Fibroblast of skin of right quadriceps (primary cell): ENCODE measurements at places on chromosomes 12 and 14.

GRCh38 chr14:86038387-86039042, 508.6 kb downstream of the FLRT2 start:
- peak; percentile 57 for DNase-seq

DNA sequence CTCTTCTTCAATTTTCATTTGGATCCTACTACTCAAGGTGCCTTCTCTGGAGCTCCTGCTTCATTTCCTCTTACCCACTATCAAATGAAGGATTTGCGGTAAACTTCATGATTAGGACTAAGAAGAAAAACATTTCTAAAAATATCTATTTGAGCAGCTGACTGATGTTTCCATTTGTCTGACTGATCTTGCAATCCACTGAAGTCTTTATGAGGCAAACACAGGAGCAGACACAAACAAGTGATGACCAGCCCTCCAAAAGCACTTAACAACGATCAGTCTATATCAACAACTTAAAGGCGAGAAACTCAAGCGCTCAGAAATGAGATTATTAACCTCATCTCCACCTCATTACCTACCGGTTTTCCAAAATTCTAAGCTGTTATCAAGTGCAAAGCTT, 26.2 kb downstream of the OSBPL8 start:
- DNase-seq: no peak

- peak; percentile 69 for DNase-seq
Measured at GRCh38 chr12:121579981-121580868, 598 bp downstream of the KDM2B start.

GRCh38 chr12:7433276-7433822, 10.6 kb downstream of the CD163L1 start:
- DNase-seq: peak; percentile 78

DNA sequence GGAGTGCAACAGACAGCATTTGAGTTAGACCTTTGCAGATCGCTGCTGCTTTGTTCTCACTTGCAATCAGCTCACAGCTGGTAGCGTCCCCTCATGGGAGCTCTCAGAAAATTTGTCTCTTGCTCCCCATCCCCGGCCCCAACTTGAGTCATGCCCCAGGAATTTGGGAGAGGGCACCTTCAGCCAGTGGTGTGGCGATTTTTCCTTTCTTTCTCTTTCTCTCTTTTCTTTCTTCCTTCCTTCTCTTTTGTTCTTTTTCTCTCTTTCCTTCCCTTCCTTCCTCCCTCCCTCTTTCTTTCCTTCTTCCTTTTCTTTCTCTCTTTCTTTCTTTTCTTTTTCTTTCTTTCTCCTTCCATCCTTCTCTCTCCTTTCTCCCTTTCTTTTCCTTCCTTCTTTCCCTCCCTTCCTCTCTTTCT, 34.2 kb upstream of the MAP1LC3B2 start:
- DNase-seq: peak; percentile 88

GRCh38 chr12:49942921-49943624, 7.5 kb upstream of the AQP2 start:
- no peak for DNase-seq

- no peak for DNase-seq
Measured at GRCh38 chr12:64058541-64059265, 163.4 kb downstream of the KICS2 start.

DNA sequence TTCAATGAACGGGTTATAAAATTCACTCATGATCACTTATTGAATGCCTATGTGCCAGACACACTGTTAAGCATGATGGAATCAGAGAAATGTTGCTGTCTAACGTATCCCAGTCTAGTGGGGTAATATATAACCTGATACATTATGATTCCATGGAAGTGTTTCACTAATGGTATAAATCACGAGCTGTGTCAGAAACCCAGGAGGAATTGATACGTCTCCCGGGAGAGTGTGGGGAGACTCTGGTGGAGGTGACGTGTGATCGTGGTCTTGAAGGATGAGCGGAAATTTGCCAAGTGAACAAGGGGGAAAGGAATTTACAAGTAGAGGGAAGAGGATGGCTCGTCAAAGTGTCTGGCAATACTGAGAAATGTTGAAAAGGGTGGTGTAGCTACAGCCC, 26.5 kb downstream of the MANSC1 start:
- peak; percentile 88 for DNase-seq

DNA sequence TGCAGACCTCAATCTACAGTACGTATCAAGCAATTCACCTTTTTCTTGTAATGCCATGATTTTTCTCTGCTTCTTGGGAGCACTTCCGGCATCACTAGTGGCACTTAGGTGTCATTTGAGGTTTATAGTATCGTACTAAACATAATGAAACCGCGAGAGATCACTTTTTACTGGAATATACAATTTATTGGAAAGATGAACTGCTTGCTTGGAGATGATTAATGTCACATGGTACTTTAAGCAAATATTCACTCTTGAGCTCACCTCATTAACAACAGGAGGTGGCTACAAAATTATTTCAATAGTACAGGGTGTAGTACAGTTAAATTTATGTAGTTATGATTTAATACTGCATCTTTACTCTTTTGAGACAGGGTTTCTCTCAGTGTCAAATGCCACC, 11.5 kb downstream of the FUT8 start:
- DNase-seq: no peak

DNA sequence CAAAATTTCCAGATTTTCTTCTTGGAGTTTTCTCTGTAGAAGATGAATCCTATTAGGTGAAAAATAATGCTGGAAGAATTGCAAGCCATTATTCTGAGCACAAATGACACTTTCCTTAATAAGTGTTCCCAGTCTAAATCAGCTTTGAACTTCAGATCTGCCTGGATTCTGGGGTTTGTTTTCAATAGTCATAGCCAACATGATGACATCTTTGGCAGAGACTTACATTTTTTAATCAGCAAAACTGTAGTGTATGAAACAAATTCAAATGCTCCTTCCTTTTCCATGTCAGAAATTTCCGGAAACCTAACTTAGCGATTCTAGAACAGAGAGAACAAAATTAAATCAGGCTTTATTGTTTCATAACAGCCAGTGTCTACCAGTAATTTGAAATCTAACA, 88.5 kb downstream of the TSPAN8 start:
- DNase-seq: no peak

GRCh38 chr12:116295327-116296263, 18.1 kb upstream of the MED13L start:
- DNase-seq: peak; percentile 64

DNA sequence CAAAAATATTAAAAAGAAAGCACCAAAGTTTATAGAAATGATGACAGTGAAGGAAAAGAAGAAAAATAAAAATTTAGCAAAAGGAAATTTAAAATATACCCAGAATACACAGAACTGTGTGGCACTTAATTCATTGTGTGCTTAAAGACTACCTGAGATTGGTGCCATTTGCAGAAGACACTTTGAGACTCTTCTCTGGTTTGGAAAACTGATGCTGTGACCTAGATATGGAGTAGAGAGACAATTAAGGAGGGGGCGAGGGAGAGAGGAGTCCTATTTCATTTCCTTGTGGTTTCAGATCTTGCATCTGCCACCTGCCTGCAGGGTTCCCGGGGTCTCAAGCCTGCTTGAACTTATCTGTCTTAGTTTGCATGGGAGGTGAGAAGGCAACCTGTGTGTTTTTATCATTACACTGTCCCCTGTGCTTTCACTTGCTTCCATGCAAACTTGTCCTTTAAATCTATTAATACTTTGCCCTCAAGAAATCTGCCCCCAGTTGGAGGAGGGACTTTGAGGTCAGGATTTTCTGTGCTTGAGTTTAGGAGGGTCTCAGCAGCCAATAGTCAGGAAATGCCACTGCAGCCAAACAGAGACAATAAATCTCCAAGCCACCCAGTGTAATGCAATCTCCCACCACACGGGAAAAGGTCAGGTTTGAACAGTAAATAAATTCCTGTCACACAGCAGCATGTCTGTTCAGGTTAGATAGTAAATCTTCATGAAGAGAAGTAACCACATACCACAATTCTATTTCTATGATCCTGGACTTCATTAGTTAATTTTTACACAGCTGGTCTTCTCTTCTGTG, 119.4 kb downstream of the CAND1 start:
- peak; percentile 27 for DNase-seq

- DNase-seq: no peak
Measured at GRCh38 chr12:121086781-121087295, 45.8 kb upstream of the P2RX7 start.

DNA sequence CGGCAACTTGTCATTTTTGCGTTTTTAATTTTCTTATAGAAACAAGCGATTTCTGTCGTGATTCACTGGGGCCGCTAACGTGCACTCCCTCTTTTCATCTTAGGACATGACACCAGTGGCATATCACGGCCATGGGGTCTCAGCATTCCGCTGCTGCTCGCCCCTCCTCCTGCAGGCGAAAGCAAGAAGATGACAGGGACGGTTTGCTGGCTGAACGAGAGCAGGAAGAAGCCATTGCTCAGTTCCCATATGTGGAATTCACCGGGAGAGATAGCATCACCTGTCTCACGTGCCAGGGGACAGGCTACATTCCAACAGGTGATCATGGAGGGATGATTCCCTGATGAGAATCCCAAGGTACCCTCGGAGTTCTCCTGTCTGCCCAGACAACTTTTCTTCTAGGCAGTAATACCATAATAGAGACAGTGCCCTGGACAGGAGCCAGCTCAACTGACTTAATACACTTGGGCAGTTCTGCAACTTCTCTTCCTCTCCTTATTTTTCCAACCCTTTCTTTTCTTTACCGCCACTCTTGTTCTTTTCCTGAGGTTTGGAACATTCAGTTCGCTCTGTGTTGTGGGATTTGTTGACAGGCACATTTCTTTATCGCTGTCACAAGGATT, 821 bp downstream of the TMEM106C start:
- no peak for DNase-seq

- no peak for DNase-seq
Measured at GRCh38 chr12:93154753-93155480, 222.8 kb upstream of the NUDT4 start.

GRCh38 chr14:71961972-71962371, 29.7 kb downstream of the RGS6 start:
- no peak for DNase-seq

GRCh38 chr12:45827974-45828373, 98.5 kb downstream of the ARID2 start:
- DNase-seq: no peak

- DNase-seq: no peak
Measured at GRCh38 chr12:128314611-128315010, 47.6 kb downstream of the TMEM132C start.

GRCh38 chr14:37596790-37597472, 1.5 kb downstream of the TTC6 start:
- no peak for DNase-seq

GRCh38 chr14:103973354-103973753, 31.0 kb upstream of the RD3L start:
- DNase-seq: no peak

- DNase-seq: no peak
Measured at GRCh38 chr12:110917961-110918360, 2.4 kb downstream of the MYL2 start.

GRCh38 chr12:41724216-41724615, 420.5 kb downstream of the GXYLT1 start:
- DNase-seq: no peak

DNA sequence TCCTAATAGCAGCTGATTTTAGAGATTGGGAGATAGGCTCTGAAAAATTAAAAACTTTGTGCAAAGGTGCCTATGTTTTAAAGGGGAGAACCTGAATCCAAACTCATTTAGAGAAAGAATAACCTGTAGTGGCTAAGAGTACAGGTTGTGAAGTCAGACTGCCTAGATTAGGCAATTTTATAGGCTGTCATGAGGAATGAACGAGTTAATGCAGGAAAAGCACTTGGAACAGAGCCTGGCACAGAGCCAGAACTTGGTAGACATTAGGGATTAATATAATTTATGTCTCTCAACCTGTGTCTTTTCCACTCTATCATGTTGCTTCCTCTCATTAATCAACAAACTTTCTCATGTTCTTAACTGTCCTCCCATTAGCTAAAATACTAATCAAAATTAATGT, 98.1 kb downstream of the WIF1 start:
- no peak for DNase-seq

- DNase-seq: peak; percentile 44
Measured at GRCh38 chr12:473863-474577, 14.3 kb downstream of the B4GALNT3 start.

DNA sequence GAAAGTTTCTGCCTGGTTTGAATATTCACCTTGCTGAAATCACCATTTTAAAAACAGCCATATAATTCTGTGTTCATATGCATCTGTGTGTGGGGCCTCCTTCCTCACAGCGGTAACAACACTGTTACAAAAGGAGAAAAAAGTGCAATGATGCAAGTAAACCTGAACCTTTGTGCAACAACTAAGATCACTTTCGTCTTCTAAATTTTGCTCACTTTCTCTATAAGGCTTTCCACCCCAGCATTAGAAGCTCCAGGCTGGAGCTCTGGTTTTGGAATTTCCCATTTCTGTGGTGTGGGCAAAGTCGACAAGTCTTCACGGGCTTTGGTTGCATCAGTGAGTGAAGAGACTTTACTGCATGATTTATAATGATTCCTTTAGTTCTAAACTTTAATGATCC, 18.4 kb downstream of the FGD6 start:
- peak; percentile 43 for DNase-seq

DNA sequence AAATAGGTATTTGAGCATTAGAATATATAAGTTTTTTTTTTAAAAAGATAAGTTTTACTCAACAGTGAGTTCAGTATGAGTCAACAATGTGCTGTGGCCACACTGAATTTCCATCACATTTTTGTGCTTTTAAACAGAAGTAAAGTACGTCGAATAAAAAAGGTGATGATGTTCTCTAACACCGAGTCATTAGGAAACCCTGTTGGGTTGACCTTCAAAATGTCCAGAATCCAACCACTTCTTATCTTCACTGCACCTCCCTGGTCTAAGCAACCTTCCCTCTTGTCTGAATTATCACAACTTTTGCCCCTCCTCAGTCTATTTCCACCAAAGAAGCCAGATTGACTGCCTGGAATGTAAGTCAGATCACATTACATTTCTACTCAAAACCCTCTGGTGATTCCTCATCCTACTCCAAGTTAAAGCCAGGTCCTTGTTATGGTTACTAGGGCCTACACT, 43.0 kb upstream of the SYCP3 start:
- peak; percentile 53 for DNase-seq

DNA sequence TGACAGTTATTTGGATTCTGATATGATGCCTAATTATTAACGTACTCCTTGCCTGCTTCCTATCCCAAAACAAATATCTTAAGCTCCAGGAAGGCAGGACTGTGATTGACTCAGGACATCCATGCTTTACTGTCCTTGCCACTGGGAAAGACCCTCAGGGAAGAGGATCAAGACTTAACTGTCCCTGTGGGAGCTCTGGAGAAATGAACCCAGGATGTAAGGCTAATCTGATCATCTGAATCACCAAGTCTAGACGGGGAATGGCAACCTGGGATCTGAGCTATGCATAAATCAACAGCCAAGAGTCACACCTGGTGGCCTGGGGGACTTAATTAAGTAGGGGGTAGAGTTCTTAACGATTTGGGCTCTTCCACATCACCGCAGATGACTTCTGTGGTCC, 153.2 kb upstream of the BCL2L14 start:
- no peak for DNase-seq

DNA sequence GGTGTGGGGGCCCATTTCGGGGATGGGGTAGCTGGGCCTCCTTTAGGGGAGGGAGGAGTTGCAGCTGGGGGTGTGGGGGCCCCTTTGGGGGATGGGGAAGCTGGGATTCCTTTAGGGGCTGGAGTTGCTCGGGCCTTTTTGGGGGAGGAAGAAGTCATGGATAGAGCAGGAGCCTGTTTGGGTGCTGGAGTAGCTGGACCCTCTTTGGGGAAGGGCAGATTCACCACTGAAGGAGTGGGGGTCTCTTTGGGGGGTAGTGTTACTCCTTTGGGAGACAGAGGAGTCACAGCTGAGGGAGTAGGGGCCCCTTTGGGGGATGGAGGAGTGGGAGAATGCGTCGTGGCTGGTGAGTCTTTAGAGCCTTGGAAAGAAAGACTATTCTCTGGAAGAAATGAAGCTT, 6.5 kb downstream of the NACA start:
- DNase-seq: no peak

GRCh38 chr14:49589387-49589786, 3.2 kb upstream of the RPS29 start:
- no peak for DNase-seq
